ENCODE measurements at places on chromosomes 1 and 21.

DNA sequence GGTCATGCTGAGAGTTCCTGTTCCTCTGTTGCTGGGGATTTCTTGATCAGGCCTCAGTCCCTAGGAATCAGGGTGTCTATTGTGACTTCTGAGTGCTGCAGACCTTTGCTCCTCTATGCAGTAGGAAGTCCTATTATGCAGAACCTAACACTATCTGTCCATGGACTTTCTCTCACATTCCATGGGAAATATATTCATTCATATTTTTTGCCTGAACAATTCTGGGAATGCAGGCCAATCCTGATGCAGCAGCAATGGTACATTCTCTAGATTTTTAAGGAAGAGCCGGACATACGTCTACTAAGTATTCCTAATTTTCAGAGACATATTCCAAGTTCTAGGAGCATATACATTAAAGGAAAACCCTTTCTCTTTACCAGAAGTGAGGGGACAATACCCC is 61.1 kb upstream of the C1orf87 start:
- DNase-seq, result no peak

DNA sequence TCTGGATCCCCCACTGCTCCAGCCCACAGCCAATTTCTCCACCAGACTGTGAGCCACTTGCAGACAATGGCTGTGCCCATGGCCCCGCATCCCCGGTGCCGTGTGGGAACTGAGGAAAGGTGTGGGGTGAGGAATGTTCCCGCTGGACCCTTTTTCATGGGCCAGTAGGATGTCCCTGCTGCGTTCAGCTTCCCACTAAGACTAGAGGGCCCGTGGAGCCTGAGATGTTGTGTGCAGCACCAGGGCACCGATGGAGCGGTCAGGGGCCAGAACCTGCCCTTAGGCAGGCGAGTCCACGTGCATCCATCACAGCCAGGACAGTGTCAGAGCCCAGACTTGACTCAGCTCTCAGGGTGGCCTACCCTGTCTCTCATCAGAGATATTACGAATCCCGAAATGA is 105.7 kb upstream of the COL6A1 start:
- no peak for DNase-seq

- DNase-seq, result no peak
These were observed 35.0 kb upstream of the SLC2A1 start for GRCh38 chr1:42993502-42994136.

- DNase-seq, result no peak
These were observed 226.3 kb downstream of the SETD4 start for GRCh38 chr21:35833991-35834390.

- DNase-seq, result no peak
These were observed 51.9 kb upstream of the CD34 start for GRCh38 chr1:207962716-207963426.

DNA sequence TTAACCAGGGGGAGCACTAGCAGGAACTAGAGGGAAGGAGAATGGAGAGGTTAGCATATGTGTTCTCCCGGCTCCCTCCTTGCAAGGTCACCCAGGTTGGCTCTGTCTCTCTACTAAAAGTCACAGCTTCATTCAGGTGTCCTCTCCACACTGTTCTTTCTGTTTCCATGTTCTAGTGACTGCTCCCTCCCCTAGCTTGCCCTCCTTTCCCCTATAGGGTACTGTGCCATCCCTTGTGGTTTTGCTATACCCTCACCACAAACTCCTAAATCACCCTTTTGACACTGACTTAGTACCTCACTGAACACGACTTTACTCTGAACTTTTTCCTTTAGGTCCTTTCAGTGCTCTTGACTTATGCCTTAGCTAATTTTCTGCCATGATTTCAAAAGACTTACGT is 389.3 kb downstream of the ST6GALNAC3 start:
- DNase-seq, result no peak

DNA sequence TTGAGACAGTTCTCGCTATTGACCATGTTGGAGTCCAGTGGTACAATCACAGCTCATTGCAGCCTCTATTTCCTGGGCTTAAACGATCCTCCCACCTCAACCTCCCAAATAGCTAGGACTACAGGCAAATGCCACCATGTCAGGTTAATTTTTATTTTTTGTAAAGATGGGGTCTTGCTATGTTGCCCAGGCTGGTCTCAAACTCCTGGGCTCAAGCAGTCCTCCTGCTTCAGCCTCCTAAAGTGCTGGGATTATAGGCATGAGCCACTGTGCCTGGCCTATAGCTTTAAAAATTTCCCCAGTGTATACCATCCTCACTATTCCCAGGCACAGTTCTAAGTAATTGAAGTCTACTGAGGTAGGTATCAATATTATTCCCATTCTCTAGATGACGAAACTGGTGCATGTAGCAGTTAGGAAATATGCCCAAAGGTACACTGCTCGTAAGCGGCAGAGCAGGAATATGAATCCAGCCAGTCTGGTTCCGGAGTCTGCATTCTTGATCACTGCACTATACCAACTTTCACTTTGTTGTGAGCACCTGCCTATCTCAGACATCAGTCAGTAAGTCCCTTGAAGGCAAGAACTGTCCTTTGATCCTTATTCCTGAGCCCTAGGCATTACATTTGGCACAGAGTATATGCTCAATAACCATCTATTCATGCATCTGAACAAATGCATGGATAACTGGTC is 11.5 kb upstream of the SRP9 start:
- DNase-seq, result no peak

DNA sequence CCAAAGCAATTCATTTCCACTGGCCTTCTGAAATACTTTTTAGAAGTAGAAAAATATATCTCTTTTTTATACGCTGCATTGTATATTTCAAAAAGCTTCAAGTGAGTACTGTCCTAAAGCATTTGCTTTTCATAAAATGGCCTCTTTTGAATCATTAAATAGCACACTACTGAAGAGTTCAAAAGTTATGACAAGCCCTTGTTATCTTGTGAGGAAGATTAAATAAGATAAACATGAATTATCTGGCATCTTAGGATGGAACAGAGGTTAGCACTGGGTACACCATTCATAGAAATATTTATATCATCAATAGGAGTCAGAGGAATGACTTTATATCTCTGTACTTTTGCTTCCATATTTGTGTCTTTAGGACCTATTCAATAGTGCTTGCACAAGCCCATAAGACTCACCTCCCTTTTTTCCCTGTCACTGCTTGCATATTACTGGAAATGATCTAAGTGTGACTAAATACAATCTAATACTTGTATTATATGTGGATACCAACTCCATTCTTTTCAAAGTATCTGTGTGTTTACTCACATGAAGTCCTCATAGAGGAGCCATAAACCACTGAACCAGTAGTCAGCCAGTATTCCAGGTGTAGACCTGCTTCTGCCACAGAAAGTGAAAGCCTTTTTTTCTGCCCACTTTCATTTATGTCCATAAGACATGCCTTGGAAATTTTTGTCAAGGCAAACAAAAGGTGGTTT is 274.2 kb upstream of the C1orf105 start:
- DNase-seq, result no peak

DNA sequence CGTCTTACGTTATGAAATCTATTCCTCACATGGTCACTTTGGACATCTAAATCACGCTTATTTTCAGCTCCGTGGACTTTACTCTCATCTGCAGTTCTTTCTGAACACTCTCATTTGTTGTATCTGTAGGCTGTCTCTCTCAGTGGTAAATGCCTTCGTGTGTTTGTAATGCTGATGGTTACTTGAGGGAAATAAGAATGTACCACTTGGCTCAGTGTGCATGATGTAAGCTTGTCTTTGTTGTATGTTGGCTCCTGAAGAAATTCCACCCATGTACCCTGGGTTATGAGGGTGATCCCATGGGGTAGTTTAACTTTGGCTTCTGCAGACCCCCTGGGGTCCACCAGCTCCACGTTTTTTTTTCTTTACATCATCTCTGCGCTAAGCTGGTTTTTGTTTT is 378.4 kb downstream of the SETD4 start:
- no peak for DNase-seq

- no peak for DNase-seq
These were observed 10.9 kb upstream of the BATF3 start for GRCh38 chr1:212710566-212710965.
